Renal pelvis (tissue), 12 donors: ENCODE measurements at places on chromosomes 3 and 15. TPM values are rescaled to one million over a fixed set of nuclear protein-coding genes. Genes with fewer than 3 reads are reported as not detected.

GRCh38 chr3:46089237-46090011 is 62.1 kb upstream of the XCR1 start:
- DNase-seq = no peak

DNA sequence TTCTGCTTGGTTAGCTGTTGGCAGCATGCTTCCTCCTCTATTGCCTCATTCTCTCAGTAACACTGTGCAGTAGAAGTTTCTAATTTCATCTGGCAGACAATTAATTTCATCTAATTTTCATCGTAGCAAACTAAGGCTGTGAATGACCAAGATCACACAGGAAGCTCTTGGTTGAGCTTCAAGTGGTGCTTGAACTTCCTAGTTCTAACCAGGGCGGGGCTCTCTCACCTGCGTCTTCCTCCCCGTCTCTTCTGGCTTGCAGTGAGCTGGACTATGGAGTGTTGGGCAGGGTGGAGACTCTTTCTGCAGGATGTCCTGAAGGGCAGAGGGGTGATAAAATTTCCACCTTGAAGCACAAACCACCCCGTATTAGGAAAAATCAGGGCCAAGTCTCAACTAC is 2.0 kb upstream of the IL16 start:
- no peak for DNase-seq

PTPRG gene
- 78.2 TPM for polyA plus RNA-seq

GPR149 gene
- polyA plus RNA-seq = not detected

RASGRP1 gene
- 12.2 TPM for polyA plus RNA-seq

RAB43 gene
- 5.1 TPM for polyA plus RNA-seq

- no peak for DNase-seq
Observed at GRCh38 chr15:29054171-29055045, 168.6 kb downstream of the APBA2 start.

CSPG5 gene
- polyA plus RNA-seq = 1.5 TPM

- no peak for DNase-seq
Observed at GRCh38 chr3:112319516-112320276, 13.3 kb upstream of the CD200 start.

- DNase-seq = no peak
Observed at GRCh38 chr3:125062904-125063618, 7.3 kb upstream of the HEG1 start.

PPP1R14D gene
- 0.50 TPM for polyA plus RNA-seq

- DNase-seq = no peak
Observed at GRCh38 chr15:60283936-60284335, 113.8 kb downstream of the ANXA2 start.

GRCh38 chr3:129824926-129825541 is 68.5 kb downstream of the TMCC1 start:
- peak; percentile 56 for DNase-seq
